Heart left ventricle (tissue), 16 donors: ENCODE measurements at places on chromosomes 13 and 19. TPM values are rescaled to one million over a fixed set of nuclear protein-coding genes. Genes with fewer than 3 reads are reported as not detected.
A peak's percentile ranks its signal among the peaks of the same experiment; 100 is the strongest.

DNA sequence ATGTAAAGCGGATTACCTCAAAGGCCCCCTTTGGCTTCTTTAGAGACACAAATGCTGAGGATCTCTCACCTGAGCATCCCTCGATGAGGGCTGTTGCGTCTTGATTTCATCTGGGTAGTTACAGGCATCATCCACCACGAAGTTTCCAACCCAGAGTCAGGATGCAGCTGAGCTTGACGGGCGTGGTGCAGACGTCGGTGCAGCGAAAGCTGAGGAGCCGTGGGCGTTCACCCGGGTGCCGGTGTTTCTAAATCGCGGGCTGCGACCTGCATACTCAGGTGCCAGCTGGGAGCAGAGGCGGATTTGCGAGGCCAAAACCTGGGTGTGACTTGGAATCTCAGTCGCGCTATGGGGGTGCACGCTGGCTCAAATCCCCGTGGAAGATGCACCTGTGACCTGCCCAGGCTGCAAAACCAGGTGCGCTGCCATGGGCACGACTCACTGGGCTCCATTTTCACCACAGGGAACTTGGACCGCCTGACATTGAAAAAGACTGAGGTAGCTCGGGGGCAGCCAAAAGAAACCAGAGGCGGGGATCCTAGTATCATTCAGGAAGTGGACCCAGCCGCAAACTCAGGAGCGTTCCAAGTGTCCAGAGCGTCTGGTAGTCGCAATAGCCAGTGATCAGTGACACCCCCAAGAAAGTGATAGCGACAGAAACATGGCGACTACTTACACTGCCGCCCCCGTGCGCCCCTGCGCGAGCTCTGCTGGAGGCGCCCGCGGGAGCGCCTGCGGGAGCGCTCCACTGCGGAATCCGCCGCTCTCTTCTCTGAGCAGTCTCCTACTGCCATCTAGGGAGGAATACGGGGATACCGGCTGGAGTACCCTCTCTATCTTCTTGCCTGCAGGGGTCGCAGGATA is 36.4 kb upstream of the IGFL4 start:
- peaks cover 83% of the 10 kb centered on the region for H3K27me3 ChIP-seq
- H3K27ac ChIP-seq, result no peak overlapping the region
- H3K4me1 ChIP-seq, result no peaks in the 10 kb centered on the region
- H3K36me3 ChIP-seq, result no peaks in the 10 kb centered on the region
- no peak overlapping the region for H3K4me3 ChIP-seq
- DNase-seq, result peak; percentile 12

- no peaks in the 10 kb centered on the region for H3K4me1 ChIP-seq
- H3K27ac ChIP-seq, result no peak overlapping the region
- H3K4me3 ChIP-seq, result no peak overlapping the region
Measured at GRCh38 chr13:113976711-113977684, 3.1 kb upstream of the C13orf46 start.

GRCh38 chr19:12159773-12160414 is 3.0 kb upstream of the ZNF136 start:
- no peaks in the 10 kb centered on the region for H3K27me3 ChIP-seq
- peaks cover 3% of the 10 kb centered on the region for H3K36me3 ChIP-seq
- no peak for DNase-seq
- no peak overlapping the region for H3K4me3 ChIP-seq
- H3K27ac ChIP-seq, result no peak overlapping the region

- H3K4me1 ChIP-seq, result peaks cover 24% of the 10 kb centered on the region
- peak overlapping the region; percentile 92 for H3K27ac ChIP-seq
- peaks cover 17% of the 10 kb centered on the region for H3K36me3 ChIP-seq
Measured at GRCh38 chr19:12995596-12996405, 526 bp downstream of the NFIX start.

DNA sequence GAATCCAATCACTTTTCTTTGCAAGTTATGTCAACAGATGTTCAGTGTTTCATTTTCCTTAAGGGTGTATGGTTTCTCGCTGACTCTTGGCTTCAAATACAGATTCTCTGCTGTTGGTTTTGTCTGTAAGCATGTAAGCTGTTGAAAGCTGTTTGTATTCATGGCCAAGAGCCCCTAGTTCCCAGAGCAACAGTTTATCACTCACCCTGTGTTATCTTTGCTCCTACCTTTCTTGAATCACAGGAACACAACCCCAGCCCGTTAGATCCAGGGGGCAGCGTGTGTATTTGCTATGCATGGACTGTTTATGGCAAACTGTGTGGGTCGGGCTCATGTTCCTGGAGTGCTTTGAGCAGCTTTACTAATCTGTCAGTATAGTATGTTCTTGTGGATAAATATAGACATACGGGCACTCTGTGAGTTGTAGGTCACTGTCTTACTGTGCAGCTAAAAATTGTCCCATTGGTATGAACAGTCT is 28.9 kb downstream of the FRY start:
- peak overlapping the region; percentile 82 for H3K27ac ChIP-seq
- peaks cover 34% of the 10 kb centered on the region for H3K4me1 ChIP-seq
- peak; percentile 27 for DNase-seq

DNA sequence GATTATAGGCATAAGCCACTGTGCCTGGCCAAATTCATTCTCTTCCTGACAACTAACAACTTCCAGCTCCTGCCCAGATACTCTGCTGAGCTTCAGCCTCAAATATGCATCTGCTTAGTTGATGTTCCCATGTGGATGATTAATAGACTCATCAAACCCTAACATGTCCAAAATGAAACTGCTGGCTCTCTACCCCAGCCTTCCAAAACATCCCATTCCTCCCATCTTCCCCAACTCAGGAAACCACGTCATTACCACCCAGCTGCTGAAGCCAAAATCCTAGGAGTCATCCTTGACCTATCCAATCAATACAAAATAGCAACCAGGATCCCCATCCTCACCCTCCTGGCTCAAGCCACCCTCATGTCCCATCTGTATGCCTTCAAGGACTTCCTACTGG is 20.9 kb downstream of the POU2F2 start:
- no peaks in the 10 kb centered on the region for H3K36me3 ChIP-seq
- no peak for DNase-seq
- H3K4me3 ChIP-seq, result no peak overlapping the region
- H3K27me3 ChIP-seq, result no peaks in the 10 kb centered on the region
- H3K4me1 ChIP-seq, result no peaks in the 10 kb centered on the region
- no peak overlapping the region for H3K27ac ChIP-seq

Gene SLC25A41
- polyA plus RNA-seq, result 0.50 TPM

Gene DCT
- polyA plus RNA-seq, result not detected

Gene PRR36
- 0.04 TPM for polyA plus RNA-seq
